Caco-2 (cell line): ENCODE measurements at places on chromosomes 4 and X.

GRCh38 chr4:169315530-169316343 lies 45.0 kb upstream of the SH3RF1 start:
- H3K4me1 ChIP-seq, result peaks cover 26% of the 10 kb centered on the region
- H3K4me3 ChIP-seq, result no peak overlapping the region
- H3K27ac ChIP-seq, result no peak overlapping the region
- no peaks in the 10 kb centered on the region for H3K27me3 ChIP-seq

GRCh38 chrX:83469551-83469950 lies 38.5 kb upstream of the POU3F4 start:
- no peaks in the 10 kb centered on the region for H3K36me3 ChIP-seq
- no peaks in the 10 kb centered on the region for H3K4me1 ChIP-seq
- DNase-seq, result peak; percentile 38
- no peak overlapping the region for H3K4me3 ChIP-seq
- H3K27ac ChIP-seq, result no peak overlapping the region
- H3K27me3 ChIP-seq, result no peaks in the 10 kb centered on the region

DNA sequence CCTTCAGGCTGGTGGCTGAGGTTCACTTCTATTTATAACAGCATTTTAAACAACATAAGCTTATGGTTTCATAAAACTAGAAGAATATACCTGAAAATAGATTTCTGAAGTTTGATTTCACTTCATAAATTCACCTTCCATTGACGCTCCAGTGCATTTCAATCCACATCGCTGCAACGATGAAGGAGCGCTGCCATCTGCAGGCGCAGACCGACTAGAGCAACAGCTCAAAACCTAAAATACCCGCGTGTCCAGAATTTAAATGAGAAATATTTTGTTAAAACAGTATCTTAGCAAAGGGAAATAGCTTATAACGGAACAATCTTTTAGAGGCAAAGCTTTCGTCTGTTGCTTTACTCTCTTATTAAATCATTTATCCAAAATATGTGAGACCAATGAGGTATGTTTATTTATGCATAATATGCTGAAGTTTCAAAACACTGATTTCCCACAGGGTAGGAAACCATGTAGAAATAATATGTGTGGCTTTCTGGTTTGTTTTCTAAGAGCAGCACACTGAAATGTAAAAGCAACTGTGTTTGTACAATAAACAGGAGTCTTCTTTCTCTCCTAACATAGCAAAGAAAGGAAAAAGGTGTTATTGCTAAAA lies 816.4 kb upstream of the FRG1 start:
- H3K4me3 ChIP-seq, result no peak overlapping the region
- no peaks in the 10 kb centered on the region for H3K27me3 ChIP-seq
- no peaks in the 10 kb centered on the region for H3K4me1 ChIP-seq
- H3K36me3 ChIP-seq, result no peaks in the 10 kb centered on the region
- H3K27ac ChIP-seq, result no peak overlapping the region

DNA sequence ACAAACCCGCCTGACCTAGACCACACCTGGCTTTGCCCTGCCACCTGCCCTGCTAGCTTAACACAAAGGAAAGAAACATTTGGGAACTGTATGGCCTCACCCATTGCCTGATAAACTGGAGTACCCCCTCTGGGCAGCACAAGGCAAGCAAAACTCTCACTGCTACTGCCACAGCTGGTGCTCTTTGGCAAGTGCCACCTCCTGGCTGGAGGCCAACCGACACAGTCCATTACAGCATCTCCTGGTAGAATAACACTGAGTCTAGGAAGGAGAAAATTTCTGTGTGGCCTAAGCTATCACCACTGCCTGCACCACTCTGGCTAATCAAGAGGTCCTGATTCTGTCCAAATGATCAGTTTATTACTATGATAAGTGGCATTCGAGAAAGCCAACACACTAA lies 18.9 kb upstream of the SPANXN3 start:
- no peaks in the 10 kb centered on the region for H3K27me3 ChIP-seq
- H3K4me1 ChIP-seq, result no peaks in the 10 kb centered on the region
- no peak overlapping the region for H3K27ac ChIP-seq
- DNase-seq, result no peak
